ENCODE measurements at places on chromosomes 16 and 17.

- DNase-seq = no peak
Observed at GRCh38 chr17:9284884-9285283, 263.6 kb downstream of the NTN1 start.

- DNase-seq = no peak
Observed at GRCh38 chr16:13333336-13333735, 431.9 kb downstream of the SHISA9 start.

DNA sequence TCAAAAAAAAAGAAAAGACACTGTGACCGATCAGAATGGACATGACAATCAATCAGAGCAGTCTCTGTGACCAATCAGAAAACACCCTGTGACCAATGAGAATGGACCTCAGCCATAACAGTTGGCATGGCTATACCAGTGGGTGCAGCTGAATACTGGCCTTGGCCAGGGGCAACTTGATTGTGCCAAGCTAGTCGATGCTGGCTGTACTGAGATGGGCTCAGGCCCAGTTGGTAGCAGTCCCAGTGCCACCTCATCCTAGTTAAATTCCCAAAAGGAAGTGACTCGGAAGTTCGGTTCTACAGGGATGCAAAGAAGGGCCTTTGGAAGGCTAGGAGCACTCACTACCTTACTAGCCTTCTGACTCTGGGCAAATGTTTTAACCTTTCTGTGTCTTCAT is 37.2 kb upstream of the BCO1 start:
- no peak for DNase-seq

GRCh38 chr17:78272914-78273258 is 41.5 kb downstream of the TMEM235 start:
- DNase-seq = no peak

- peak; percentile 64 for DNase-seq
Observed at GRCh38 chr16:24988593-24989338, 26.4 kb downstream of the ARHGAP17 start.

DNA sequence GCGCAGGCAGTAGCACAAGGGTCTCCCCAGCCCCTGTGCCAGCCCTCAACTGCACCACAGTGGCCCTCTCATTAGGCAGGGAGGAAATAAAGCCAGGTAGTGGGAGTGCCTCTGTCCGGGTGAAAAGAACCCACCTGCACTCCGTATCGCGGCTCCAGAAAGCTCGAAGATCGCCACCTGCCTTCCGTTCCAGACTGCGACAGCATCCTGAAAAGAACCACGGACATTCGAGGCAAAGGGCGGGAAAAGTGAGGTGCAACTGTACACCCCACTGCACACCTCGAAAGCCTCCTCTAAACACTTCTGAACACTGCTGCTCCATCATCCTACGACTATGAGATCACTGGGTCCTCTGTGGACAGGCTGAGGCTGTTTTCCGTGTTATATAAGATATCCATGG is 28.7 kb downstream of the IFT140 start:
- DNase-seq = no peak

- DNase-seq = no peak
Observed at GRCh38 chr17:68182011-68182306, 65.9 kb upstream of the AMZ2 start.

DNA sequence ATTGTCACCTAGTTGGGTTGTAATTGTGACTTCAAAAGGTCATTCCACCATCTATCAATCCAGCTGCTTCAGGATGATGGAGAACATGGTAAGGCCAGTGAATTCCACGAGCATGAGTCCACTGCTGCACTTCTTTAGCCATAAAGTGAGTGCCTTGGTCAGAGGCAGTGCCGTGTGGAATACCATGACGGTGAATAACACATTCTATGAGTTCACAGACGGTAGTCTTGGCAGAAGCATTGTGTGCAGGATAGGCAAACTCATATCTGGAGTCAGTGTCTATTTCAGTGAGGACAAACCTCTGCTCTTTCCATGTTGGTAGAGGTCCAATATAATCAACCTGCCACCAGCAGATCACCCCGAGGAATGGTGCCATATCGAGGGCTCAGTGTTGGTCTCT is 650.9 kb downstream of the KCNJ2 start:
- DNase-seq = peak; percentile 82

GRCh38 chr17:35708951-35709350 is 22.5 kb upstream of the RASL10B start:
- DNase-seq = no peak

- no peak for DNase-seq
Observed at GRCh38 chr16:4241928-4242283, at the start of gene SRL. TSS of gene SRL (minus strand) at chr16:4242080. CDS start at chr16:4242067, 13 bp downstream.

DNA sequence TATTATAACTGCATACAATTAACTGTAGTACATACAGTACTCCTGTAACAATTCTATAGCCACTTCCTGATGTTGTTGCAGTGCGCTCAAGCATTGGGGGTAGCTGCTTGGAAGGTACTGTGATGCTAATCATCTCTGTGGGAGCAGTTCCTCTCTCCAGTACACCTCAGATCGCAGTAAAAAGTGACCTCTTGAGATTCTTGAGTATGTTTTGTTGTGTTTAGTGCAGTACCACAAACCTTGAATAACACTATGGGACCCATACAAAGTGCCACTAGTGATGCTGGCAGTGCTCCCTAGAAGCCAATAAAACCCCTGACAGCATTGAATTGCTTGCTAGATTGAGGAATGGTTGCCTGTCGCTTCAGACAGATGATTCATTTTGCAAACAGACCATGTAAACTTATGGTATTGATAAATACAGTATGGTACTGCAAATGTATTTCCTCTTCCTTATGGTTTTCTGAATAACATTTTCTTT is 193.0 kb downstream of the SPECC1 start:
- DNase-seq = no peak

- peak; percentile 72 for DNase-seq
Observed at GRCh38 chr16:3938843-3939624, 58.5 kb upstream of the CREBBP start.

GRCh38 chr17:12296209-12296625 is 275.5 kb downstream of the MAP2K4 start:
- no peak for DNase-seq

DNA sequence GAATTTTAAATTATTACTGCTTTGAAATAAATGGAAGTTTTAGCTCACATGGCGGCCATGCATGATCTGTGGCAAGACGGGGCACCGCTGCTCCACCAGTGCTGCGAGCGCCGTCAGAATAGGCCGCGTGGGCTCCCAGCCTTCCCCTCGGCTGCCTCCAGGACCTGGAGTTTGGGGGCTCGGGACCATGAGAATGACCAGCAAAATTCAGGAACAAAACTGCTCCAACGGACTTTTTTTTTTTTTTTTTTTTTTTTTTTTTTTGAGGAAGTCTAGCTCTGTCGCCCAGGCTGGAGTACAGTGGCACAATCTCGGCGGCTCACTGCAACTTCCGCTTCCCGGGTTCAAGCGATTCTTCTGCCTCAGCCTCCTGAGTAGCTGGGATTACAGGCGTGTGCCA is 38.3 kb upstream of the AKAP1 start:
- no peak for DNase-seq

DNA sequence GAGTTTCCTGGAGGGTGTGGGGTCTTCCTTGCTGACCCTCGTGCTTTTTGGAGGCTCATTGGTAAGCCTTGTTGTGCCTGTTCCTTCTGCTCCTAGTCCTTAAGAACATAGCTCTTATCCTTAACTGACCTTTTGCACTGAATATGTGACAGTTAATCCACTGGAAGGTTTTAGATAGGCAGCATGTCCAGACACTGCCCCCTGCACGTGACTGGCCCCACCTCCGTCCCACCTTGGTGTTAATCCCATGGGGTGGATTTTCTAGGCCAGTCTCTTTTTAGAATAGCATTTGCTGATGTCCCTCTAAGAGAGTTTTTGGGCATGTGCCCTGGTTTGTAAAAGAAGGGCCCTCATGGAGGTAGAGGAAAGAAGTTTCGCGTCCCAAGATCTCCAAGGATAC is 58.3 kb downstream of the RBFOX1 start:
- no peak for DNase-seq

- DNase-seq = peak; percentile 66
Observed at GRCh38 chr17:79777120-79777893, 641 bp upstream of the CBX2 start.

DNA sequence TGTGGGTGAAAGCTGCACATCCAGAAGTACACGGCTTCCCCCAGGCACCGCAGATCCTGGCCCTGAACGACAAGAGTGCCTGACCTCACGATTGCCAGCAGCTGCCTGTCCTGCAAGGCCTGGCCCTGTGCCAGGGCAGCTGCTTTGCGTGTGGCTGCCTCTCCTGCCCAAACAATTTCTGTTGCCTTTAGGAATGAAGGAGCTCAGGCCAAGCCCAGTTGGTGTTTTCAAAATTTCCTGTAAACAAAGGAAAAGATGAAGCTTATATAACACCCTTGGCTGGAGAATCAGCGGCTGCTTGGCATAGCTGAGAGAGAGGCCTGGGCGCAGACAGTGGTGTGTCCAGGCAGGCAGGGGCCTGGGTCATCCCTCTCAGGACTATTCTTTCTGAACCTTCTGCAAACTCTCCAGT is 11.7 kb upstream of the SLC47A2 start:
- peak; percentile 34 for DNase-seq

DNA sequence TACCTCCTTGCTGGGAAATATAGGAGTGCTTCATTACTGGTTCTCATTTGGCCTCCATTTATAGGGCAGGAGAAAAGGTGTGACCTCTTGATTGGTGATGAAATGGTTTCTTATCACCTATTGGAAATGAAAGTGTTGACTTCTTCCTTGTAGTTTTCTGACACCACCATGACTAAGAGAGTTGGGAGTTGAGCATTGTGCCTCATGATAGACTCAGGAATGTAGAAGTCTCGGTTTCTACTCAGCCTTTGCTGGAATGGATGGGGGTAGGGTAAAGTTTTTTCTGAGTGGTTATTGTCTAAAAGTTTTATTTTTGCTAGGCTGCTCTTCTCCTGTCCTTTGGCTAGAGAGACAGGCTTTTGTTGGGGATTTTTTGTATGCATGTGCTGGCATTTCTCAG is 117.4 kb downstream of the PHKB start:
- DNase-seq = peak; percentile 23

DNA sequence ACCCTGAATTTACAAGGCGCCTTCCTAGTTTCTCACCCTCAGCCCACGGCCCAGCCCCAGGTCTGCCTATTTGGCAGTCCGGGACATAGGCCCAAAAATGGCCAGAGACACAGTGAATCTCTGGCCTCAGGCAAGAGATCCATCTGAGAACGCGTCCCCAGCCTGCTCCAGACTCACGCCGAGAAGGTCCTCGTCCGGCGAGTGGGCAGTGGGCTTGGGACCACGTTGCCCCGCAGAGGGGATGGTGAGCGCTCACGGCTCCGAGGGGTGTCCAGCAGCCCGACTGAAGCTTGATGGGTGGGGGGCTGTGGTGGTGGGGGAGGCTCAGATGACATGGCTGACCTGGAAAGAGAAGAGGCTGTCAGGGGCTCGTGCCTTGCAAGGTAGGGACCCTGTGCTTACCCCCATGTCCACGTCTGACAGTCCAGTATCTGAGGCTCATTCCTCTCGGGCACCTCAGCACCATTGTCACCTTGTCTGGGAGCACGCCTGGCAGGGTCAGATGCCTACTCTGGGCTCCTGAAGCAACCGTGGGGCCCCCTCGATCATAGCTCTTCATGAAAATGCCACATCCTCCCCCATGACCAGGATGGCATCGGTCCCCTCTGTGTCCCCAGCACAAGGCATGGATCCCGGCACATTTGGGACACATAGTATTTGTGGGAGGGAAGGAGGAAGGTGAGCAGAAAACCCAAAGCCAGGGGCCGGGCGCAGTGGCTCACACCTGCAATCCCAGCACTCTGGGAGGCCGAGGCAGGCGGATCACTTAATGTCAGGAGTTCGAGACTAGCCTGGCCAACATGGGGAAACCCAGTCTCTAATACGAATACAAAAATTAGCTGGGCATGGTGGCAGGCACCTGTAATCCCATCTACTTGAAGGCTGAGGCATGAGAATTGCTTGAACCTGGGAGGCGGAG is 9.6 kb downstream of the CARHSP1 start:
- no peak for DNase-seq

GRCh38 chr16:88991813-88992350 is 14.9 kb upstream of the CBFA2T3 start:
- no peak for DNase-seq

- no peak for DNase-seq
Observed at GRCh38 chr16:49003022-49003421, 278.6 kb downstream of the CBLN1 start.

- no peak for DNase-seq
Observed at GRCh38 chr16:86802013-86802412, 223.7 kb downstream of the FOXL1 start.

GRCh38 chr17:62657690-62658089 is 30.2 kb downstream of the MRC2 start:
- DNase-seq = no peak

DNA sequence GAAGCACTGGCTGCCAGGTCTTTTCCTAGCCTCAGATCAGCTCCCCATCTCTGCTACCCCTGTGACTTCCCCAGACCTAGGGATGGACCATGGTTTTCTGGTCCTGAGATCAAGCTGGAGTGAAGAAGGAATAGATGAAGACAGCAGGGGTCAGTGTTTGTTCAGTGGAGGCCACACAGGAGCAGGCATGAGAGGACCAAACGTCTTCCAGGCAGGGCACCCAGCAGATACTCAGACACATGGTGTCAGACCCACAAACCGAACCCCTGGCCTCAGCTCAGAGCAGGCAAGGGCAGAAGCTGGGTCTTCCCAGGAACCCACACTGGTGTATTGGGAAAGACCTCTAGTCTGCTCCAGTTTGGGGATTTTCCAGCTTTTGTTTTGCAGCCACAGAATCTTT is 189.7 kb downstream of the IRX5 start:
- no peak for DNase-seq

DNA sequence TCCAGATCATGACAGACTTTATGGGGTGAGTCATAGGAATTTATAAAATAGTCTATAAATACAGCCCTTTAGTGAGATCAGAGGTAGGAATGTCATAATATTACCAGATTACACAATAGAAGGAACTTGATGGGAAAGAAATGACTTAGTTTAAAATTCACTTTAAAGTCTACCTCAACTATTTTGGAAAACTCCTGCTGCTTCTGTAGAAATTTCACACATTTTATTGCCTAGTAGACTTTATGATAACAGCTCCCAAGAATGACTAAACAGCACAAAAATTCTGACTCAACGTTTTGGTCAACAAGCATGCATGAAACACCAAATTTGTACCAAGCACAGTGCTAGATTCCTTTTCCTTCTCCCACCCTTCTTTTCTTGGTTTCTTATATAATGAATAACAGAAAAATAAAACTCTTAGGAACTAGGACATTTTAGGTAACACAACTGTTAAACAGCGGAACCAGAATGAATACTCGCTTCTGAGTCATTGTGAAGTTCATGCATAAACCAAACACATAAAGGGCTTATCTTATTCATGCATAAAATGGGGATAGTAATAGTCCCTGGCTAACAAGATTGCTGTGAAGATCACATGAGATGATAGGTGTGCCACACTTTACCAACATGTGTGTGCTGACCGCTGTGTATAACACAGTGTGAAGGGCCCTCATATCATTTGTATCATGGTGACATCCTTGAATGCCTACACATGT is 243.9 kb downstream of the CDH8 start:
- DNase-seq = peak; percentile 12

GRCh38 chr16:27739606-27740357 is 189.8 kb downstream of the KATNIP start:
- DNase-seq = no peak

Measured in HCEC 1CT (cell line).